ENCODE measurements at places on chromosomes 2 and 18.
A peak's percentile ranks its signal among the peaks of the same experiment; 100 is the strongest.

DNA sequence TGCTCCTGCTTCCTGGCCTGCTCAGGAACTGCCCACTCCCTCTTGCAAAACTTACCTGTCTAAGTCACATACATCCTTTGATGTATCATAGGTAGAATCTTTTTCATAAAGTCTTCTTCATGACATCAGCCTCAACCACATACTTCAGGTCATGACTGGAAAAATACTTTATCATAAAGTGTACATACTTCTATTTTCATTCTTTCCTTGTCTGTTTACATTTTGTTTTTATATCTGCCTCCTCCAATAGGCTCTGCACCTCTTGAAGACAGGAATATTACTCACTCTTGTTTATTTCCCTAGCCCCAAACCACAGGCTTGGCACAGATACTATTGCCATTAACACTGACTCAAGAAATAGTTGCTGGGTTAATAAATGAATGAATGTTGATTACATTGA is 43.6 kb upstream of the ZNF804A start:
- H3K36me3 ChIP-seq: no peaks in the 10 kb centered on the region
- H3K4me3 ChIP-seq: no peak overlapping the region
- no peaks in the 10 kb centered on the region for H3K4me1 ChIP-seq

DNA sequence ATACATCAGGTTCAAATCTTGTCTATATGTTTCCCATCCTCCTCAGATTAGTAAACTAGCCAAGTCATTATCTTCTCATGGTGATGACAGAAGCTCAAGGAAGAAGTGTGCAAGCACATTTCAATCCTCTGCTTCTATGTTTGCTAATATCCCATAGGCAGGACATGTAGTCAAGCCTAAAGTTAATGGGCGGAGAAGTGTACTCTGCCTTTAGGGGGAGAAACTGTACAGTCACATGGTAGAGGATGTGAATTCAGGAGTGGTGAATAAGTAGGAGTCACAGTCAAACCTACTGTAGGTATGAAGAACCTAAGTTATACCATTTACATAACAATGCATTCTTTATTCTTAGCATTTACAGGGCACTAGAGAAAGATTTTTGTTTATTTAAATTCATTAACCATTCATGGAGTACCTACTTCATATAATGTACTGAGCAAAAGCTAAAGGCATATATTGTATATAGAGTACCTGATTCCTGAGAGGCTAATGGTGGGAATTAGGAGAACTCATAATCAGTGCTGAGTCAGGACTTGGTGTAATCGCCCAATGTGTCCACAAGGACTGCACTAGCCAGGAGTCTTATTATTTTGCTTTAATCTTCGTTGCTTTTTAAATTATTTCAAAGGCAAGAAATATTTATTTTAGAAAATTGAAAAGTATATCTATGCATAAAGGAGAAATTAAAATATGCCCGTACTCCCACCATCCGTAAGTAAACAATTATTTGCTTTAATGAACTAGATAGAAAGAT is 394.3 kb upstream of the ETAA1 start:
- H3K27ac ChIP-seq: no peak overlapping the region
- H3K4me1 ChIP-seq: peaks cover 10% of the 10 kb centered on the region
- H3K27me3 ChIP-seq: no peaks in the 10 kb centered on the region
- DNase-seq: no peak
- no peak overlapping the region for H3K4me3 ChIP-seq
- no peaks in the 10 kb centered on the region for H3K36me3 ChIP-seq

DNA sequence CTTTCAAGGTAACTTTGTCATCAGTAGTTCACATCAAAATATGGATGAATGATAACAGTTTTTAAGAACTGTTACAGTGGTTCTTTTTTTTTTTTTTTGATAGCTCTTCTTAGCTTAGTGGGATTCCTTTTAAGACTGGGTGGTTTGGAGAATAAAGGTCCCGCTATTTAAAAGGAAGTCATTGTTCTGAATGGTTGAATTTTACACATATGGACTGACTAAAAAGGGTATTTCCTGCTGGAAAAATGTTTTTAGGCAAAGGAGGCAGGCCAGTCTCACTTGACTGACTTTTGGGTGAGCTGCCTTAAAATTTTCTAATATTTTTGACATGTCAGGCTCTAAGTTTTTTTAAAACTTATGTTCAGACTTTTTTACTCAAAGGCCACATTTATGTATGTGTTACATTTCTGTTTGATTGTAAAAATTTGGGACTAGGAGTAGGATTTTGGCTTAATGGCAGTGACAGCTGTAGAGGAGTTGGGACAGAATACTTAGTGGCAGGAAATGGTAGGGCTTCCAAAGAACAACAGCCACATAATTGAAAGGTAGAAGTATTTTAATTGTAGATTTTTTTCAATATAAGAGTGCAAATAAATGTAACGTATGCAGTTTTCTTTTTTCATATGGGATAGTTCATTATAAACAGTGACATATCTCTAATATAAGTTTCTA is 13.7 kb downstream of the VAPA start:
- peaks cover 53% of the 10 kb centered on the region for H3K4me1 ChIP-seq
- H3K27me3 ChIP-seq: no peaks in the 10 kb centered on the region
- no peak overlapping the region for H3K4me3 ChIP-seq
- H3K27ac ChIP-seq: peak overlapping the region; percentile 59
- DNase-seq: no peak

DNA sequence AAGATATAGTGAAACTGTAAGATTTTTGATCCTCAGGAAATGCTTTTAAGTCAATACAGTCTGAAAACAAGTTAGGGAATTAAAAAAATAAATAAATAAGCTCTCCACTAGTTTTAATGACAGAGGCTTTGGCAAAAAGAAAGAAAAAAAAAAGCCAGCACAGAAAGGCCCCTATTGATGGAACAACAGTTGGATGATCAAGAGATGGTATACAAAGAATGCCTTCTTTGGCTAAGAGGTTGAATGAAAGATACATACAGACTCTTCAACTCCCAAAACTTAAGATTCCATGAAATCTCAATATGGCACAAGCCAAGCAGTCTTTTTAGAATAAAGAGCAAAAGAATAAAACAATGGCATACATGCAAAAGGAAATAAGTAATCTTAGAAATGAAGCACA is 64.0 kb upstream of the GALNT5 start:
- H3K27me3 ChIP-seq: no peaks in the 10 kb centered on the region
- no peak overlapping the region for H3K4me3 ChIP-seq
- no peak overlapping the region for H3K27ac ChIP-seq
- peaks cover 4% of the 10 kb centered on the region for H3K4me1 ChIP-seq
- H3K36me3 ChIP-seq: no peaks in the 10 kb centered on the region

DNA sequence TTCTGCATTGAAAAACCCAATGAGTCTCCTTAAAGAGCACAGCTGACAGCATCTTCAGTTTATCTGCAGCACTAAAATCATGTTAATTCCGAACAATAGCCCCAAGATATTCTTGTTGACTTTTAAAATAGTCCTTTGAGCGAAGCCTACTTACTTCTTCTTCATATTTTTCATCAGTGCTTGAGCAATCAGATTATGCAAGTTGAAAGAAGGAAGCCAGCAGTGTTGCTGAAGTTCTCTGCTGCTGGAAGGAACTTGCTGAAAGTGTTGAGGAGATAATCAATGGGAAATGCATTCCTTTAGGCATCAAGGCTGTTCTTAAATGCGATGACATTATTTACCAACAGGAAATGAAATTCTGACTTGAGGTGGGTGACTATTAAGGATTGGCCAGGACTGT is 105.9 kb upstream of the SNTG2 start:
- H3K36me3 ChIP-seq: no peaks in the 10 kb centered on the region
- no peaks in the 10 kb centered on the region for H3K4me1 ChIP-seq
- no peak for DNase-seq
- peaks cover 41% of the 10 kb centered on the region for H3K27me3 ChIP-seq
- no peak overlapping the region for H3K27ac ChIP-seq
- H3K4me3 ChIP-seq: no peak overlapping the region

- H3K4me1 ChIP-seq: no peaks in the 10 kb centered on the region
- H3K27me3 ChIP-seq: peaks cover 34% of the 10 kb centered on the region
- no peaks in the 10 kb centered on the region for H3K36me3 ChIP-seq
- peak; percentile 45 for DNase-seq
Observed at GRCh38 chr2:70647873-70648481, 94.4 kb upstream of the TGFA start.

GRCh38 chr2:207930747-207931146 is 94.6 kb downstream of the PLEKHM3 start:
- no peak for DNase-seq
- no peak overlapping the region for H3K4me3 ChIP-seq
- peaks cover 8% of the 10 kb centered on the region for H3K36me3 ChIP-seq
- H3K27me3 ChIP-seq: no peaks in the 10 kb centered on the region
- peaks cover 15% of the 10 kb centered on the region for H3K4me1 ChIP-seq
- H3K27ac ChIP-seq: no peak overlapping the region

DNA sequence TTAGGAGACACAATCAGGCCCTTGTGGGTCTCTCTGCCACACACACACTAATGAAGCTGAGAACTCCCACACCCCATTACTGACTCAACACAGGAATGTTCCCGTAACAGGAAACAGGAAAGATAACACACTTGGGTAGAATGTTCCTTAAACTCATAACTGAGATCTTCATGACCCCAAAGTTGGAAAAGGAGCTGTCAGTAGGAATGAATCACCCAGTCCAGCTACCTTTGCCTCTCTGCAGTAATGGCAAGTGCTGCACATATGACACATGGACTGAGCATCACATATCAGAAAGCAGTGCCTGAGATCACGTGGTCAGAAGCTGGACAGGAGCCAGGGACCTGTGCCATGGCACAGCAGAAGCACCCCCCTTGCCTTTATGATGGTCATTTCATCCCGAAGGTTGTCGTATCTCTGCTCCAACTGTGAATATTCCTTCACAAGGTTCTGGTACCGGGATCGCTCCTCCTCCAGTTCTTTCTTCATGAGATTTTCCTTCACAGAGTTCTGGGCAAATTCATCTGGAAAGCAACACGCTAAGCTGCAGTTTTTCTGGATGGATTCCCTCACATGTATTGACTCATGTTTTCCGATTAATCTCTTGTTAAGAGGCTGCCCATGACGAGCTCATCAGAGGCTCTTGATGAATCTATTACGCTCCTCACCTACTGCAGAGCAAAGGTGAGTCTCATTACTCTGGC is 65.4 kb upstream of the ACAA2 start:
- DNase-seq: no peak
- H3K4me1 ChIP-seq: no peaks in the 10 kb centered on the region
- no peak overlapping the region for H3K27ac ChIP-seq
- H3K36me3 ChIP-seq: no peaks in the 10 kb centered on the region
- no peaks in the 10 kb centered on the region for H3K27me3 ChIP-seq

- H3K4me1 ChIP-seq: peaks cover 30% of the 10 kb centered on the region
- H3K27ac ChIP-seq: no peak overlapping the region
- no peaks in the 10 kb centered on the region for H3K36me3 ChIP-seq
- no peak for DNase-seq
- H3K27me3 ChIP-seq: no peaks in the 10 kb centered on the region
Observed at GRCh38 chr2:152221839-152222238, 46.3 kb upstream of the STAM2 start.

- peaks cover 44% of the 10 kb centered on the region for H3K27me3 ChIP-seq
- DNase-seq: no peak
- no peak overlapping the region for H3K4me3 ChIP-seq
- no peak overlapping the region for H3K27ac ChIP-seq
- H3K4me1 ChIP-seq: peaks cover 3% of the 10 kb centered on the region
Observed at GRCh38 chr18:23816740-23817139, 127.5 kb downstream of the LAMA3 start.

DNA sequence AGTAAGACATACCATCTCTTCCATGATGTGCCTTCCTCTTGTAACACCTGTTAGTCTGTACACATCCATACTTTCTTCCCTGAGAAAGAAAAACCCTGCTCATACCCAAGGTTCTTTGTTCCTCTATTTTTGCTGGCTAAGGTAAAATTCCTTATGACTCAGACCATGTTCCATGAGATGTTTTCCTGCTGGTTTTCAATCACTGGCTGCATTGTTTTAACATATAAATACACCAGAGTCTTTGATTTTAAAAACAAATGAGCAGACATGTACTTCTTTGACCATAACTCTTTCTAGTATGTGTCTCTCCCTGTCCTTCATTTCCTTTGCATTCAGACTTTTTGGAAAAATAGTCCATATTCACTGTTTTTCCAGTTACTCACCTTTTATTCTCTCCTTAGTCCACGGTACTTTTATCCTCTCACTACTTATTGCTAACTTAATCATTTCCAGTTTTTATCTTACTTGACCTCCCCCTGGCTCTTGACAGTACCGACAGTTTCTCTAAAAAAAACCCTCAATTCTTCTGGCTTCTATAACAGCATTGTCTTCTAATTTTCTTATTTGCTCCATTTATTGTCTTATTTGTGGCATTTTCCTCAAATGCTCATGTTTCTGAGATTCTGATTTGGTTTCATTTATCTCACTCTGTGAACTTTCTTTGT is 4.3 kb downstream of the VAPA start:
- H3K27me3 ChIP-seq: no peaks in the 10 kb centered on the region
- H3K27ac ChIP-seq: no peak overlapping the region
- H3K4me3 ChIP-seq: no peak overlapping the region
- H3K36me3 ChIP-seq: no peaks in the 10 kb centered on the region
- peaks cover 18% of the 10 kb centered on the region for H3K4me1 ChIP-seq

DNA sequence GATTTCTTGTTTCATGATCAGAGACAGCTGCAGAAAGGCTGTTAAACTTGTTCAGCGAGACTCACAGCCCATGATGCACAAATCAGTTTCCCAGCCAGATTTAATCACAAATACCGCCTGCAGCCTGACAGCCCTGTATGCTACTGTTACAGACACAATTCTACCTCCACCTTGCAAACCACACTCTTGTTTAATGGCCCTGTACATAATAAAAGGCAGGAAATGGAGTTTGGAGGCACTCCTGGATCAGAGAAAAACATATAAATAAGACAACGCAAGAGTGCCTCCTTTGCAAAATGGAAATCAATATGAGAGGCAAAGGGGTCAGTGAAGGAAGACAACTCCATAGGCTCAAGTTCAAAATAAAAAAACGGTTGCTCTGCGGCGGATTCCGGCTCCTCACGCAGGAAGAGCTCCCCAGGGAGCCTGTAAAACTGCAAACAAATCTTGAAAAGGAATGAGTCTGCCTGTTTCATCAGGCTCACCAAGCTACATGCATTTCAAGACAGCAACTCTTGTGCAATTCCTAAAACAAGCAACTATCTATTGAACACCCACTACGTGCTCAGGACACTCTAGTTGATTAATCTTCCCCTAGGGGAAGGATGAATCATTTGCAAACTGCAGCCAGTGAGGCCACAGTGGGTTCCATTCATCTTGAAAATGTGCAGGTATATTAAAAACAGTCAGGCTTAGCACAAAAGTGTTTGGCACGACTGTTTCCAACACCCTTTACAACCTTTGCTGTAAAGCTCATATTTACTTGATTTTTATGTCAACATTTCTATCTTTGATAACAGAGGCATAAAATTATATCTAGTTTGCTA is 37.5 kb downstream of the TBC1D8 start:
- H3K27ac ChIP-seq: peak overlapping the region; percentile 85
- peak overlapping the region; percentile 29 for H3K4me3 ChIP-seq

DNA sequence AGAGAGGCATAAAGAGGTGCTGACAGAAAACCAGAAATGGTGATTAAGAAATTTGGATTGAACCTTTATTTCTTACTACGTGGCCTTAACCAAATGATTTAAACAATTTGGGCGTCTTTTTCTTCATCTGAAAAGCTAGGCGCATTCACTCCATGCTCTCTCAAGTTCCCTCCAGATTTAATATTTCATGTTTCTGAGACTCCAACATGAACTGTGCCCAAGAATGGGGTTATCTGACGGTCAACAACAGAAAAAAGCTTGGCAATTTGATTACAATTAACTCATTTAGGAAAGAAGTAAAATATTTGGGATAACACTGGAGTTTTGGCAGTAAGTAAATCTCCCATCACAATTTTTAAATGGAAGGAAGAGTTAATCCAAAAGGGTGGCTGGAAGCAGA is 345.4 kb downstream of the ARHGAP15 start:
- H3K27ac ChIP-seq: no peak overlapping the region
- DNase-seq: no peak
- peaks cover 6% of the 10 kb centered on the region for H3K4me1 ChIP-seq
- no peaks in the 10 kb centered on the region for H3K27me3 ChIP-seq
- no peak overlapping the region for H3K4me3 ChIP-seq

GRCh38 chr2:182020286-182021070 is 34.8 kb downstream of the PPP1R1C start:
- H3K4me1 ChIP-seq: peaks cover 27% of the 10 kb centered on the region
- H3K27me3 ChIP-seq: no peaks in the 10 kb centered on the region
